ENCODE measurements at places on chromosomes 12 and 14.

GRCh38 chr14:54132496-54132895, 175.9 kb upstream of the BMP4 start:
- no peak for DNase-seq

- DNase-seq = no peak
These were observed 123.3 kb upstream of the PLXNC1 start for GRCh38 chr12:94025068-94025467.

DNA sequence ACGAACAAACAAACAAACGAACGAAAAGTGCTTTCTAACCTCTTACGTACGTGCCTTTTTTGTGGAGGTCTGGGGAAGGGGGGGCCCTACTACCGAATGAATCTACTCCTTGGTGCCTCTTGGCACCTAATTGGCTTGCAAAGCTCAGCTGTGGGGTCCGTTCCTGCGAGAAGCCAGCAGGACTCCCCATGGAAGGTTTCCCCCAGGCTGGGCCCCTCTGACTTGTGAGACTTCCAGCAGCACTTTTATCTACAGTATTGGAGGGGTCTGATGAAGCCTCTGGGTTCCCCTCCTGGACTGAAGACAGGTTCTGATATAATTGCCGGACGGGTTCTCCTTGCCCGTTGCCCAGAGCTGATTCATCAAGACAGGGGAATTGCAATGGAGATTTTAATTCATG, 1.2 kb upstream of the TMEM106C start:
- no peak for DNase-seq

DNA sequence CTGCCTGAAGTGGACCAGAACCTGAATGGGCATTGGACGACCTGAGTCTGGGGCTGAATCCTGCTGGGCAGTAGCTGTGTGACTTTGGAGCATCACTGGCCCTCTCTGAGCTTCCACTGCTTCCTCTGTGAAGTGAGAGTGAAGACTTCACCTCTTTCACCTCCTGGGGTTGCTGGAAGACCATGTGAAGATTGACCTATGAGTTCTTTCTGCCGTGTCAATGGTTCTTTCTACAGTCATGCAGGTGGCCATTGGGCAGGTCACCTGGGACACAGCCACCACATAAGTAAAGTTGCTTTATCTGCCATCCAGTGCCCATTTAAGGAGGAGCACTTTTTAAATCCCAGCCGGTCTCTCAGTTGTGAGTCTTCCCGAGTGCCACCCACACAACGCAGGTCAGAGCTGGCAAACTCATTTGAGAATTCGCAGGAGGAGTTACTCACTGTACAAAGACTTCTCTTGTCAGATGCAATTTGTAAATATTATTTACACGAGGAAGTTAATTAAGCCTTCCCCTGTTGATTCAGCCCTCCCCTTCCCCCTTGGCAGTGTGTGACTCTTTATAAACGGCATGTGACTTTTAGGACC, 74.8 kb upstream of the TCL1B start:
- no peak for DNase-seq

GRCh38 chr12:13372386-13372785, 175.9 kb downstream of the EMP1 start:
- DNase-seq = peak; percentile 3

DNA sequence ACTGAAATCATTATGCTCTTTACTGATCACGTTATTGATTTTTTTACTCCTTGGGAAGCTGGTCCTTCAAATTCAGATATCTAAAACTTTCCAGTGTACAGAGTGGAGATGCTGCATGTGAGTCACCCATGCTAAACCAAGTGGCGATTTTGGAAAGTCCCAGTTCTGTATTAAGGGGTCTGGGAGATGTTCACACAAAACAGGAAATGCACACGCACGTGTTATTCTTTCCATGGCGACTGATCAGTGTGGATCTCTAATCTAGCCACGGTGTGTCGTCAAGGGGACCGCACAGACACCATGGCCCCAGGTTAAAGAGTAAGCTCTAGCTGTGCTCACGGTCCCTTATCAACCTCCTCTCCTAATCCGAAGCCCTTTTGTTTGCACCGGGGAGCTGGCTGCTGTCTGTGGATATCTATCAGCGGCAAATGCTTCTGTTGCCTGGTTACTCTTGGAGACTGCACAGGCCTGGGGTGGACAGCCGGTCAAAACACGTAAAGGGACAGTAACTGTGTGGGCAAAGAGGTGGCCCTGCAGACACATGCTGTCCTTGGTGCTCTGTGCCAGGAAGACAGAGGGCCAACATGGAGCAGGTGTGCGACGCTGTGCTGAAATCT, 96.6 kb downstream of the RIMBP2 start:
- DNase-seq = no peak

DNA sequence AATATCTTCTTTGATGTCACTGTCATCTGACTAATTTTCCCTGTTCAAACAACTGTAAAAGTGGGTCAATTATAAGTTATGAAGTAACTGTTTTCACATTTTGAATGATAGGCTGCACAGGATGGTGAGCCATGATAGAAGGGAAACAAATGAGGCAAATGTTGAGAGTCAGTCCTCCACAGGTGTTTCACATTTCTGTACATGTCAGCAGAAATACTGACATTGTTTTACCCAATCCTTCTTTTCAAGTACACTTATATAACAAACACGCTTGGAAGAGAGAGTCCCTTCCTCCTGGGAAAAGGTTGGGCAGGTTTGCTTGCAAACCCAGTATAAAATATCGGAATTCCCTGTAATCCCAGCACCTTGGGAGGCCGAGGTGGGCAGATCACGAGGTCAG, 1251.5 kb downstream of the SLC16A7 start:
- no peak for DNase-seq

DNA sequence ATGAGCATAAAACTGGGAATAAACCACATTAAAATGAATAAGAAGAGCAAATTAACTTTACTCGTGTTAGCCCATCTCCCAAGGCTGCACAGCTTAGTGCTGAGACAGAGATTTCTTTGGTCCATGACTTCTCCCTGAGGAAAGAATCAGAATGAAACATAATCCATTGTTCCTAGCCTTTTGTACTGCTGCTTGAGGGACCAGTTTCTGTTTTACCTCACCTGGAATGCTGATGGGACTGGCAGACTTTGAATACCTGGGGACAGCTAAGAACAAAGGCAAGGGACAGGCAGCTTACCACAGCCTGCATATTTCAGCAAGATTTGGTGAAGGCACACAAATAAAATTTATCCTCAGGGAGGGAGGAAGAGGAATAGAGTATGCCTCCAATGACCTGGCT, 401.6 kb downstream of the CCDC91 start:
- no peak for DNase-seq

- no peak for DNase-seq
These were observed 103.3 kb upstream of the BTG1 start for GRCh38 chr12:92248977-92249376.

DNA sequence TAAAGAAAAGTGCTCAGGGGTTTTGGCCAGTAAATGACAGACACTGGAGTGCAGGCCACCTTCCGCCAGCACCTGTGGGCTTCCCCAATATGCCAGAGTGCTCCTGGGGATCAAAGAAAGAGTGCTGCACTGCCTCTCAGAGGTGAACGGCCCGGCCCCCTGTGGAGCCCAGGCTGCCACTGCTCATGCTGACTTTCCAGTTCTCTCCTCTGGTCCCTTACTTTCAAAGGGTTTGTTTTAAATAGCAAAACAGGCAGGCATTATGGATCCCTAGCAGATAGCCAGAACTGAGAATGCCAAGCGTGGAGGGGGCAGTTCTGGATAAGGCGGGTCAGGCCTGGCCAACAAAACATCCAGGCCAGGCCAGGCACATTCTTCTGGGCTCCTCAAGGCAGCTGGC, 59.6 kb downstream of the MDM2 start:
- no peak for DNase-seq

- peak; percentile 96 for DNase-seq
These were observed 63.1 kb downstream of the ARL6IP4 start for GRCh38 chr12:123043536-123044001.

DNA sequence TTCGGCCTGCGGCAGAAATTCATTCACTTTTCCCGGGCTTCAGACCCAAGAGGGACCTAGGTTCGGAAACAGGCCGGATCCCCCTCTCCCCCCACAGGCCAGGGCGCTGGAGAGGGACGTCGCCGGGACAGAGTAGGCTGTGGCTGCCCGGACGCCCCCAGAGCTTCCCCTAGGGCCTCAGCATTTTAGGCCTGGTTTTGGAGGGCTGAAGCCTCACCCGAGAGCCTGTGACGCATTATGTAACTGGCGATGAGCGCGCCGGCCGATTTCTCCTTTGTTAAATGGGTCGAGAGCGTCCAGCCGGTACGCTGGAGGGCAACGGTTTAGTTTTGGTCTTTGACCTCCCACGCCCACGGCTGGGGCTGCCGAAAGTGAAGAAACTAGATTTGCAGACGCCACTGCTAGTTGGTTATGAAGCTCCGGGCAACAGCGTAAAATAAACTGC, 657 bp downstream of the PEBP1 start:
- peak; percentile 29 for DNase-seq

DNA sequence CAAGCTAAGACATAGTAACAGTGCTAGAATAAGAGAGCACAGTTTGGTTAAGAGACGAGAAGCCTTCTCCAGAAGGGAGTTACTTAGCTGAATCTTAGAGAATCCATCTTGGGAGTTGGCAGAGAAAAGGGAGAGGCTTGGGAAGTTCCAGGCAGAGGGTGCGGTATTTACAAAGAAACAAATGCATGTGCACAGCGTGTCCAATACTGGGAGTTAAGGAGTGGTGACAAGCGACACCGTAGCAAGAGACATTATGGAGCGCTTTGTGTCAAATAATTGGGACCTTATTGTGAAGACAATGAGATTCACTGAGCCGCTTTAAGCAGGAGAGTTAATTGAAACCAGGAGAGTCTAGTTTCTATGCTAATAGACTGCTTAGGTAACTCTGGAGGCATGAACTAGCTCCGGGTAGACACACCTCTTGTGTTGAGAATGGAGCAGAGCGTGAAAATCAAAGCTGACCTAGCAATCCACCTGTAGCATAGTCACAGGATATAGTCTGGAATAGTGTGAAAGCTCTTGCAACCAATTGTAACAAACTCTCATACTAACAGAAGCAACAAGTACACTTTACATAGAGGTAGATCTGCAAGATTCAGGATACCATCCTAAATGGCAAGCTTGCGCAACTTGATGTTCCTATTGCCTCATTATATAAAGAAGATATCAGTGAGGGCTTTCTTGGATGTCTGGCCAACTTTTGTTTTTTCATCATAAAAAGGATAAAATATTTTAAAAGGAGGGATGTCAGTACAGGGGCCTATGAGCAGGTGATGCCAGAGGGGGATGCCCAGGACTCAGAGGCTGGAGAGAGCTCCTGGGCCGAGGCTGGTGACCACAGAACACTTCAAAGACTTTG, 5.3 kb downstream of the ALDH1L2 start:
- no peak for DNase-seq

DNA sequence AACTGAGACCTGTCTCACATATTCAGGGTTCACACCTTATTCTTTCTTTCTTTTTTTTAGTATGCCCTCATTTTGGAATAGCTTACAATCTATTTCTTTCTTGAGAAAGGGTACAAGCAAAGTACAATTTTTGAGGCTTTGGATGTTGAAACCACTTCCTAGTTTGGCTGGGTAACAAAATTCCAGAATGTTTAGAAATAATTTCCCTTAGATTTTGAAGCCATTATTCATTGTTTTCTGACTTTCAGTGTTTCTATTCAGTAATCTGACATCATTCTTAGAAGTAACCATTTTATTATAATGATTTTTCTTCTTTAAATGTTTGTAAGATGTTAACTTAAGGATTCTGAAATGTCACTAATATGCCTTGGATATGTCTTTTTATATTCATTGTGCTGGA, 28.2 kb downstream of the ST8SIA1 start:
- no peak for DNase-seq

DNA sequence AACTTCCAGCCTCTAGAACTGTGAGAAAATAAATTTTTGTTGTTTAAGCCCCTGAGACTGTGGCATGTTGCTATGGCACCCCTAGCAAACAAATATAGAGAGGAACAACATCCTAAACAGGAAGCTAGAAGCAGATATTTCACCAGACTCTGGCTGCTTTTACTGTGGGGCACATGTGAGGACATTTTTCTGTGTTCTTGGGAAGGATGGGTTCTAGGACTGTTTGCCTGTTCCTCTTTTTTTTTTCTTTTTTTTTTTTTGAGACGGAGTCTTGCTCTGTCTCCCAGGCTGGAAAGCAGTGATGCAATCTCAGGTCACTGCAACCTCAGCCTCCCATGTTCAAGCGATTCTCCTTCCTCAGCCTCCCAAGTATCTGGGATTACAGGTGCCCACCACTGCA, 4.2 kb upstream of the HRK start:
- no peak for DNase-seq

GRCh38 chr12:52209321-52209720, 17.5 kb upstream of the KRT80 start:
- DNase-seq = no peak

GRCh38 chr12:105239304-105239703, 3.3 kb upstream of the APPL2 start:
- DNase-seq = no peak

- peak; percentile 75 for DNase-seq
These were observed 19.5 kb downstream of the DCAF5 start for GRCh38 chr14:69133206-69134125.

- no peak for DNase-seq
These were observed 79.8 kb downstream of the TTC9 start for GRCh38 chr14:70721542-70721941.

DNA sequence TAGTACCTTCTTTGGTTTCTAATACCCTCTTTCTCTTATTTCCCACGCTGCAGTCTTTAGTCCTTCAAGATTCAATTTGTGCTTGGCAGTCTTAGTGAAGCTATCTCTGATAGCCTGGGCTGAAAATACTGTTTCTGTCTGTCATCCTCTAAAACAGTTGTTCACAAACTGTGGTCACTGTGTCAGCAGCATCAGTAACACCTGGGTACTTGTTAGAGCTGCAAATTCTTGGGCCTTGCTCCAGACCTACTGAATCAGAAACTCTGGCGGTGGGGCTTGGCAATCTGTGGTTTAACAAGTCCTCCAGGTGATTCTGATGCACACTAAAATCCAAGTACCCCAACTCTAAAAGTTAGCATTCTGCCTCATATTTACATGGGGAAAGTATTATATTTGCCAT, 217.5 kb upstream of the SEL1L start:
- DNase-seq = no peak

DNA sequence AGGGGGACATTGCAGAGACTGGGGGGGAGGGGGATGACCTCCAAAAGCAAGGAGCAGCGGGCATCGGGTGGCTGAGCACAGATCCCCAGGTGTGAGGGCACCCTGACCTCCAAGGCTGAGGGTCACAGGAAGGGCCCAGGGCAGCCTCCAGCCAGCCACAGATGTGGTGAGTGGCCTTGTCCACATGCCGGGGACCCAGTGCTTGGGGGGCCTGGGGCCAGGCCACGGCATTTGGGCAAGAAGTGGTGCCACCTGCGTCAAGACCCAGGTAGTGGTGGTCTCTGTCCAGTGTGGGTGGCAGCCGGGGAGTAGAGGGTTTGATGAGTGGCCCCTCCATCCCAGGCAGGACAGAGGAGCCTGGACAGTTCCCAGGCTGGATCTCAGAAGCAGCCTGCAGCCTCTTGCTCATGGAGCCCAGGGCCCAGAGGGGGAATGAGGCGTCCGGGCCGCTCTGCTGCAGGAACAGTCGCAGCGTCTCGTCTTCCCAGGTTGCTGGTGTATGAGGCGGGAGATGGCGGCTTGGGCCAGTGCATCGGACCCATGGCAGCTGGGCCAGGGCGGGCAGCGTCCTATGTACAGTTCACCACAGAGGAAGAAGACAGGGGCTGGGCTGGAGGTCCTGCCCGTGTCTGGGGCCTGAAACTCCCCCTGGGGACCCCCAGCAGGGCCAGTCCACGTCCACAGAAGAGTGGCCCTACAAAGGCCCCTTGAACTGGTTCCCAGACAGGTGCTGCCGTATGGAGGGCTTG, 33.5 kb downstream of the CCNK start:
- no peak for DNase-seq

Measured in fibroblast of upper back skin (primary cell).